ENCODE measurements at places on chromosomes 3 and 15. TPM values are rescaled to one million over a fixed set of nuclear protein-coding genes. Genes with fewer than 3 reads are reported as not detected.

GATA2 gene
- 26.8 TPM for total RNA-seq

NMNAT3 gene
- total RNA-seq: 4.8 TPM

TRH gene
- total RNA-seq: not detected

SLC2A2 gene
- not detected for total RNA-seq

TMEM207 gene
- not detected for total RNA-seq

MGLL gene
- 38.7 TPM for total RNA-seq

MAP3K13 gene
- 24.4 TPM for total RNA-seq

PRR20G gene
- total RNA-seq: not detected

GREM1 gene
- total RNA-seq: 1.6 TPM

- no peak for DNase-seq
Measured at GRCh38 chr15:52537459-52537858, 8.8 kb upstream of the MYO5A start.

DNA sequence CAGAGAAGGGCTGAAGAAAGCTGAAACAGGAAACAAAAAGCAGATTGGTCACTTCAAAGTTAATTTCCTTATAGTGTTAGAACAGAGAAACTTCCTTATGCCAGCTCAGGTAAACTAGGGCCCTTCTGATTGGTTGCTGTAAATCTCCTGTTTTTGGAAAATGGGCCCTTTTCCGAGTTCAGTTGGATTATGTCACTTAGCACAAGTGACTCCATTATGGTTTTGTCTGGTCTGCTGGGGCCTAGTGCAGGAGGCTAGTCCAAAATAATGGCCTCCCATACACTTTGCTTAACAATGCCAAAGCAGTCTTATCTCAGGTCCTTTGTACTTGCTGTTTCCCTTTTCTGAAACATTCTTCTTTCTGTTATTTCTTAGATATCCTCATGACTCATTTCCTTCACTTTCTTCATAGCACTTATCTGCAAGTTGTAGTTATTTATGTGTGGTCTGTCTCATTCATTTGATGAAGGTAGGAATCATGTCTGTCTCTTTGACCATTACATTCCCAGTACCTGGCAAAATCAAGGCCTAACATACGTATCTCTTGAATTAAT is 7.7 kb upstream of the DCP1A start:
- peak; percentile 8 for DNase-seq

GRCh38 chr15:39736412-39737195 is 46.0 kb downstream of the FSIP1 start:
- DNase-seq: no peak

DNA sequence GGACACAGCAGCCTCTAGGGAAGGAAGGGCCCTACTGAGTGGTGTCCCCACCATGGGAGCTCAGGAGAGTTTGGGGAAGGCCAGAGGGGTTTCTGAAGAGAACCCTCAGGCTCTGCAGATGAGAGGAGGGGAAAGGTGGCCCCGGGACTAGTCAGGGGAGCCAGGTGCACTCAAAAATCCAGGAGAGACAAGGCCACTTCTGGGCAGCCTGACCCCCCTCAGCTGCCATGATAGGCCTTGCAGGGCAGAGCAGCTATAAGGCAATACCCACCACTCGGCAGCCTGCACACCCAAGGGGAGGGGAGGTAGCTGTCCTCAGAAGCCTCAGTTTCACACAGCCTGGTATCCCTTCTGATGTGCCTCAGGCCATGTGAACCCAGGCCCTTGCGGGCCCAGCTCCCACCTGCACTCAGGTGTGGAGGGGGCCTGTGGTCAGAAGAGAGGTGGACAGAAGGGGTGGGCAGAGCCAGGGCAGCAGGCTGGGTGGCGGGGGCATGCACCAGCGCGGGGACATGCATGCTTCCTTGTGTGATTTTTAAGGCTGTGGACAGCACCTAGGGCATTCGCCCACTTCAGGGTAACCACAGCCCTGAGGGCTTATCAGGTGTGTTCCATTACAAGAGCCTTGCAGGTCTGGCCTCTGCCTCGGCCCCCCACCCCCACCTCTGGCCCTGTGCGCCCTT is 34.6 kb downstream of the SRPRB start:
- DNase-seq: no peak

DNA sequence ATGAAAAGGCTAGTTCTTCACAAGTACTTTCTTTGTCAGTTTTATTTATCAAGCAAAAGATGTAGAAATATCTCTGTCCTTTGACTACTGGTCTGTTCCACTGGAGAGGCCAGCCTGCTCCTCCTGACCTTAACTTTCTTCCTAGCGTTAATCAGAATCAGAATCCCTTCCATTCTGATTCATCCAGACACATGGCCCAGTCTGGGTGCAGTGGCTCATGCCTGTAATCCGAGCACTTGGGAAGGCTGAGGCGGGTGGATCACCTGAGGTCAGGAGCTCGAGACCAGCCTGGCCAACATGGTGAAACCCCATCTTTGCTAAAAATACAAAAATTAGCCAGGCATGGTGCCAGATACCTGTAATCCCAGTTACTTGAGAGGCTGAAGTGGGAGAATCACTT is 32.0 kb upstream of the MANF start:
- no peak for DNase-seq

DNA sequence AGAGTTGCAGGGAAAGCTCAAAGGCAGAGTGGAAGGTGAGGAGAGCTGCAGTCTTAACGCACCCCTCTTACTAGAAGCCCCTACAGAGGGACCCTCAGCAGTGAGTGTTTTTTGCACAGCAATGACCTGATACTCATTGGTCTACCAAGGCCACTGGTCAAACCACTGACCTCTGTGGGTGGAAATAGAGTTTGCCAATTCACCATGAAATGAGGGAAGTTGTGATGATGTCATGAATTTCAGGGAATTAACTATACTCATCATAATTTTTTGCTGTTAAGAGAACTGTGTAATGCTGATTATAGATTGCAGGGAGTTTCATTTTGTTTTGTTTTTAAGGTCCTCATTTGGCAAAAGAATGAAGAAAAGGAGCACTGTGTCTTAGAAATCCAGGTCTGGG is 101.7 kb upstream of the SMAD3 start:
- DNase-seq: no peak

DNA sequence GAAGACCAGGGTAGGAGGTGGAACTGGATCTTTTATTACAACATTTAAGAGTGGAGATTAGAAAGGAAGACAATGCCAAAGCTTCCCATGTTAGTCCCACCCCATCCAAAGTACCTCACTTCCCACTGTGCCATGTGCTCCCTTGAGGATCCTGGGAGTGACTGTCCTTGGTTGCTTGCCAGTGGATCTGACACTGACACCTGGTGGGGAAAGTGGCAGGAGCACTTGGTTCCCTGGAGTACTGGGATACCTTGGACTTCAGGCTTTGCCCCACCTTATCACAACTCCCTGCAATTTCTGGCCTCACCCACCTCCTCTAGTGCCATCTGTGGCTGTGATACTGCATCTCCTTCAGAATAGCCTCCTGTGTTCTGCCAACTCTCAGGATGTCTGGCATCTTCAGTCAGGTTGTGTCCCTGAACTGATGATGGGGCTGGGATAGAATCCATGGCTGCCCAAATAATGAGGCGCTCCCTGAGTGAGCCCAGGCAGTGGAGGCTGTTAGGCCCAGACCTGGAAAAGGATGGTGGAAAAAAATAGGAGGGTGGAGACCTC is 1.3 kb downstream of the ELL3 start:
- peak; percentile 95 for DNase-seq

GRCh38 chr3:23710555-23710954 is 95.2 kb upstream of the UBE2E1 start:
- DNase-seq: no peak

GRCh38 chr3:105260385-105260784 is 106.3 kb upstream of the ALCAM start:
- DNase-seq: no peak

GRCh38 chr3:155420881-155421486 is 127.5 kb upstream of the STRIT1 start:
- no peak for DNase-seq

DNA sequence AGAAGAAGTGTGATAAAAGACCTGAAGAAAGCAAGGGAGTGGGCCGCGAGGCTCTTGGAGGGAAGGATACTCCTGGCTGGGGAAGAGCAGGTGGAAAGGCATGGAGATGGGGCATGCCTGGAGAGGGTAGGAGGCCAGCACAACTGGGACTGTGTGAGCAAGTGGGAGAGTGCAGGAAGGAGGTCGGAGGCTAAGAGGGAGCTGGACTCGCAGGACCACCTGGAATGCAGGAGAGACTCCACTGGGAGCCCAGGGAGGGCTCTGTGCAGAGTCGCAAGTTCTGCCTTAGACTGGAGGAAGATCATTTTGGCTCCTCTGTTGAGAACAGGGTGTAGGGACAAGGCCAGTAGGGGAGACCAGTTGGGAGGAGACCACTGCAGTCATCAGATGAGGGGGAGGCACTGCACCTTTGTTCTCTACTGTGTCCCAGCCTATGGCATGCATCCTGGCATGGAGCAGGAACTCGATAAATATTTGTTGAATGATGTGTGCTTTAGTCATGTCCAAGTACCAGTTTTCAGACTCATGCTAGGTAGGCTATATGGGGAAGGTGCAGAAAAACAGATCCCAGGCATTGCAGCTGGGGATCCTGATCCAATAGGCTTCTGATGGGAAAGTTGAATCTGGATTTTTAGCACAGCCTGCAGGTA is 13.7 kb downstream of the FAM107A start:
- DNase-seq: peak; percentile 96

DNA sequence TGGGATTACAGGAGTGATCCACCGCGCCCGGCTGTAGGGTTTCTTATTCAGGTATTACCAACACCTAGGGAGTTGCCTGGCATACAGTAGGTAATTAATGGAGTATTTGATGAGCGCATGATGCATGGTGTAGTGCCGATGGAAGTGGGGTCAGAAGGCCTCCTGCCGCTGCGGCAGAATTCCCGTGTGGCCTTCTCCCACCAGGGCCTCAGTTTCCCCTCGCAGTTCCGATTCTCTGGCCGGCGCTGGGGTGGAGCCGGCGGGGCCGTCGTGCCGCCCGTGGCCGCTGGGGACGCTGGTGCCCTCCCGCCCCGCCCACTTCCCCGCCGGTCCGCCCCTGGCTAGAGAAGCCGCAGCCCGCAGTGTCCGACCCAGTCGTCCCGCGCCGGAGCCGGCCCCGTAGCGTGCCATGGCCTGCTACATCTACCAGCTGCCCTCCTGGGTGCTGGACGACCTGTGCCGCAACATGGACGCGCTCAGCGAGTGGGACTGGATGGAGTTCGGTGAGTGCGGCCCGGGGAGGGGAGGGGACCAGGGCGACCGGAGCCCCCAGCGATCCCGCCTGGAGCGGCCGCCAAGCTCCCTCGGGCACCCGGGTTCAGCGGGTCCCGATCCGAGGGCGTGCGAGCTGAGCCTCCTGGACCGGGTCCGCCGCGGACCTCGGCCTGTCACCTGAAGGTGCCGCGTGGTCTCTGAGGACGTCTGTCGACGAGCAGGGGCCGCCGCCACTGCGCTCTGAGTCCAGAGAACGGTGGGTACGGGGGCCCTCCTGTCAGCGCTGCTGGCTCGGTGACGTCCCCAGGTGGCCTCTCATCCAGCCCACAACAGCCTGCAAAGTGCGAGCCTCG is at the start of gene IRAK2:
Gene IRAK2 (plus strand): TSS at position 374 of the 848 bp plus-strand sequence. CDS start 36 bp downstream, at position 410.
- peak; percentile 71 for DNase-seq

GRCh38 chr3:60274646-60275045 is 976.6 kb downstream of the FHIT start:
- no peak for DNase-seq

DNA sequence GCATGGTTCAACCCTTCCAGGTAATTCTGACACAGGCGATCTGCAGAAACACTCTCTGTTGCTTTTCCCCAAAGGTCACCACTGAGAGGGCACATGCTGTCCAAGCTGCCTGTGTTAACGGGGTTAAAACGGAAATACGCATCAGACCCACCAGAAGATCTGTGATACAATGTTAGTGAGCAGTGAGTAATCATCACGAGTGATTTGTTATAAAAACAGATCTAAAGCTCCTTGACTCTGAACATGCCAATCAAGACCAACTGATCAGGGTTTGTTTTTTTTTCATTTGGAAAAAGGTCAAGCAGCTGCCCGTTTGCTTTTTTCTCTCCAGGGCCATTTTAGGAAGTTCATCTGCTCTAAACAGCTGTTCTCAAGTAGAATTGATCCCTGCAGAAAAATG is 43.2 kb downstream of the FGF12 start:
- DNase-seq: no peak

DNA sequence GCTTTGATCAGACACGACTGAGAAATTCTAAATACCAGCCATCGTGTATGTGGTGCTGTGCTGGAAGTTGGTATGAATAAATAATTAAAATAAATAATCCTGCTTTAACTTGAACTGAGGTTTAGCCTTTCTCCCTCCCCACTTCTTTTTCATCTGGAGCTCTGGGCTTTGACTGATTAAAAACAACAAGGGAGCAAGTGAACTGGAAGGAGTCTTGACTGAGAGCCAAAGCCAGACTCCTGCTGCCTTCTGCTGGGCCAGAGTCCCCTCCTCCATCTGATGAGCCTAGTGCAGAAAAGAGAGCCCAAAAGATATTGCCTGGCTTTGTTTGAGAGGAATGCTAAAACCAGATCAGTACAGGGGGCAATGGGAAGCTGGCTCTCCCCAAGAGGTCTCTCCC is 96.0 kb downstream of the CCNL1 start:
- no peak for DNase-seq

DNA sequence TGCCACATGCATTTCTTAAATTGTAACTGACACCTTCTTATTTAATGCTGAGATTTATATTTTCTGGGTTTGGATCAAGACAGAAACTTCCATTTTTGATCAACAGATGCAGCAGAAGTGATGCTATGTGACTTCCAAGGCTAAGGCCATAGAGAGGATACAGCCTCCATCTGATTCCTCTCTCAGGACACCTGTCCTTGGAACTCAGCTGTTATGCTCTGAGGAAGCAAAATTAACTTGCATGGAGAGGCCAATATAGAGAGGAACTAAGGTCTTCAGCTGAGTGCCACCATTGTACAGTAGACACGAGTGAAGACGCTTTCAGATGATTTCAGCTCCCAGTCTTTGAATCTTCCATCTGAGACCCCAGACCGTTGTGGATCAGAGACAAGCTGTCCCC is 296.9 kb upstream of the TBL1XR1 start:
- DNase-seq: no peak

DNA sequence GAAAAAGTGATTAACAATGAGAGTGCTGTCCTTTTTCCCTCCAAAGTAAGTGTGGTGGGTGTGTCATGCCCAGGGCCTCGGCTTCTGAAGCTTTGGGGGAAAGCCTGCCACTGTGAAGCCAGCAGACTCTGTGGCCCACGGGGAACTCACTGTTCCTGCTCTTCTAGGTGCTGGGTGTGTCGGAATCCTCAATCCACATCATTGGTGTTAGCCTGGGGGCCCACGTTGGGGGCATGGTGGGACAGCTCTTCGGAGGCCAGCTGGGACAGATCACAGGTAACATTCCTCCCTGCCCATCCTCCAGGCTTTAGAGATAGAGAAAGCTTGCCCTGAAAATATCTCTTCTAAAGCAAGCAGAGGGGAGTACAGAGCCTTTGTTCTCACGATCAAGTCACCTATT is 11.6 kb downstream of the PLA1A start:
- DNase-seq: no peak

GRCh38 chr3:171704002-171704401 is 106.3 kb downstream of the PLD1 start:
- DNase-seq: peak; percentile 76

Measured in PC-3 (cell line).